ENCODE measurements at places on chromosomes 6 and 20. TPM values are rescaled to one million over a fixed set of nuclear protein-coding genes. Genes with fewer than 3 reads are reported as not detected.

The SULF2 gene
- 3.8 TPM for total RNA-seq

The GLYATL3 gene
- total RNA-seq = not detected

The ZNF133 gene
- 25.8 TPM for total RNA-seq

The FUT9 gene
- not detected for total RNA-seq

The SLC22A16 gene
- total RNA-seq = not detected

The TGIF2 gene
- total RNA-seq = 3.2 TPM

The FNDC11 gene
- 0.95 TPM for total RNA-seq

The TAGAP gene
- total RNA-seq = not detected

The SLC52A3 gene
- total RNA-seq = not detected

The LPA gene
- not detected for total RNA-seq

The BNIP5 gene
- under 0.01 TPM for total RNA-seq

The NOX3 gene
- total RNA-seq = not detected

The GNAS-AS1 gene
- 0.43 TPM for total RNA-seq

The LPIN3 gene
- total RNA-seq = 4.6 TPM

The EDN1 gene
- total RNA-seq = 0.16 TPM

The COL10A1 gene
- total RNA-seq = not detected

The CHRNA4 gene
- not detected for total RNA-seq

The PKHD1 gene
- total RNA-seq = not detected

Measured in bronchial smooth muscle cell (primary cell).